Fibroblast of villous mesenchyme (primary cell): ENCODE measurements at places on chromosomes 5 and 9.

- no peak for DNase-seq
Measured at GRCh38 chr9:133119103-133119845, 1.8 kb downstream of the RALGDS start.

- no peak for DNase-seq
Measured at GRCh38 chr9:21711504-21711903, 90.9 kb upstream of the MTAP start.

GRCh38 chr5:170176916-170177315, 55.9 kb upstream of the C5orf58 start:
- no peak for DNase-seq

DNA sequence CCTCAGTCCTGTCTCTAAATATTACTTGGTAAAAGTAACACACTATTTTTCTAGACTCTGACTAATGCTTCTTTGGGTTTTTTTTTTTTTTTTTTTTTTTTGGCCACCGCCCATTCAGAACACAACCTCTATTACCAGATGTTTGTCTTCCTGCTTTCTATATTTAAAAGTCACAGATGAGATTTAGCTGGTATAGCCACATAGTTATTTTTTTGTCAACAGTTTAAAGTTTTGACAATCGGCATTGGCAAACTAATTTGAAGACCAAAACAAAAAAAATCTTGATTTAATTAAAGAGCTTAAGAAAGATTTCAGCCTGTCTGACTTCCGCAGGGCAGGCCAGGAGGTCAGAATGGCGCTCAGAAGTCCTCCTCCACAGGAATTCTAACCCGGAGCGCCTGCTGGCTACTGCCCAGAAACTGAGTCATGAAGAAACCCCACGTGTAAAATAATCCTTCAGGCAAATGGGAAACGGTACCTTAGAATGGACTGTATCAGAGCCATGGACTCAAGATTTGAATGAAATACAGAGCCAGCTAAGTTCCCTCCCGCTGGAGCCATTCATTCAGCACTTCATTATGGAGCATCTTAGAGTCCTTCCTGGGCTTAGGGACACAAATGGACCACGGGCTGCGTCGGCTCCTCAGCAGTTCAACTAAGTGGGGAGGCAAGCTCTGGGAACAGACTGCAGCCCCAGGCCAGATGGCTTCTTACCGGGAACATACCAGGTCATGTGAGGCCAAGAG, 55.6 kb downstream of the PTPDC1 start:
- DNase-seq: peak; percentile 99

DNA sequence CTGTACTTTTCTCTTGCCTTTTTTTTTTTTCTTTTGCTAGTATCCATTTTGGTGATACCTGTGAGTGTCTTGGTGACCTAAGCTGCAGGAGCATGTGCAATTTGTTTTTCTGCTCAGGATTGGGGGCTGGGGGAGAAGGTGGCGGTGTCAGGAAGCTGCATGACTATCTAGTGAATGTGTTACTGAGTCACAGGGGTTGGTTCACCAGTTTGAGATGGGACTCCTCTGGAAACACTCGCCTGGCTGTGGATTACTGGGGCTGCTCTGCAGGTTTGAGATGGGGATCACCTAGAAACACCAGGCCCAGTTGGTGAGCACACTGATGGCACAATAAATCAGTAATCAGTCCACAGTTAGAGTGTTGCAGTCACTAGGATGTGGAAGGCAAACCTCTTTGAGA, 447.9 kb downstream of the SPATA31D1 start:
- DNase-seq: no peak

GRCh38 chr9:99374793-99375192, 152.7 kb downstream of the SEC61B start:
- no peak for DNase-seq

DNA sequence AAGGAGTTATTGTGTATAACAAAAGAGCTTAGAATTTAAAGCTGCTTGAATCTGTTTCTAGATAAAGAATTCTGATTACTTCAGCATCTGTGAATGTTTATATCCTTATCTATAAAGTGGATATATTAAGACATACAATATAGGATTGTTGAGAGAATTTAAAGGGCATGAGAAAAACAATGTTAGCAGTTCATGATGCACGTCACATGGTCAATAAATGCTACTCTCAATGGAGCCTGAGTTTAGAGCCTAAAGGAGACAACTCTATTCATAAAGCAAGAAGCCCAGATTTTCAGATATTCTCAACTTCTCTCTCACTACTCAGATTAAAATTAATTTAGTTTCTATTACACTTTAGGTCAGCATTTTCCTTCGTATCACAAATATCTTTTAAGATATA, 666.7 kb upstream of the CDH18 start:
- no peak for DNase-seq

DNA sequence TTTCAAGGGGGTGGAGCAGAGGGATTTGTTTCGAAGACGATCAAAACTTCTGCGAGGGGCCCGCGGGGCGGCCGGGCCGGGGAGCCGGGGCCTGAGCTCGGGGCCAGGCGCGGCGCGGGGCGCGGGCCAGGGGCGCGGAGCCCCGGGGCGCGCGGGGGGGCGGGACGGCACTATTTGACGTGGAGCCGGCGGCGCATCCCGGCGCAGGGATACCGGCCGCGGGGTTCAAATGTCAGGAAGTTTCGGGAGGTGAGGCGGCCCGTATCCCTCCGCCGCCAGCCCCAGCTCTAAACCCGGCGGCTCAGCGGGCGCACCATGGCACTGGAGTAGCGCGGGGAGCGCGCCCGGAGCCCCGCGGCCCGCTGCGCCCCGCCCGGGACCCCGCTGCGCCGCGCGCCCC, at the start of gene LMX1B:
TSS of gene LMX1B (plus strand) at position 278 of the 400 bp plus-strand sequence. CDS start 522 bp downstream, outside the sequence.
- DNase-seq: peak; percentile 32
